Osteocyte (in vitro differentiated cells): ENCODE measurements at places on chromosomes 1 and 21.

- no peak for DNase-seq
Observed at GRCh38 chr1:246309247-246309884, 197.7 kb downstream of the SMYD3 start.

DNA sequence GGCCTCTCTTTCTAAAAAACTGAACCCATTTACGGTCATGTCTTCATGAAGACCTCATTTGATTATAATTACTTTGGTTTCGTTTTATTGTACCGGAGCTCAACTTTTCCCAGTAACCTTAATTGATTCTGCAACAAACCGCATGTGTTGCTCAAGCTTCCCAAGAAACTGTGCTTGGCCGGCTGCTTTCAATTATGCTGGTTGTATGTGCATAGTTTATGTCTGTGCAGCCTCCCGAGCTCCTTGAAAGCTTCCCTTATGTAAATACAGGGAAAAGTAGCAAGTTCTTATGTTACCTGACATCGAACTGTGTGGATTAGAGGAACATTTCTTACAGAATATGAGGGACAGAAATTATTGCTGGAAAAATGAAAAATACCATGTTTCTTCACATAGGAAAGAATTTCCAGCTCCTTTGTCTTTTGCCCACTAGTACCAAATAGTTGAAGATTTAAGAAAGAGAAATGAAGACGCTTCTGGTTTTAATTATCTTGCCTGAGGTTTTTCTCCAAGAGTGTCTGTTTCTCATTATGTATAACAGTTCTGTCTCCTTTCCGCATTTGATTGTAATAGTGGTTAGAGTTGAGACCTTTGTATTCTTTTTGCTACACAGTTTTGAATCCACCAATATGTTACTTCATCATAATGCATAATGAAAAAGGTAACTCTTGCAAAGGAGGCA, 2.1 kb downstream of the VCAM1 start:
- DNase-seq = no peak

GRCh38 chr1:13702425-13703127, 2.6 kb downstream of the PRDM2 start:
- no peak for DNase-seq

GRCh38 chr1:229339520-229339919, 3.3 kb downstream of the CCSAP start:
- no peak for DNase-seq

DNA sequence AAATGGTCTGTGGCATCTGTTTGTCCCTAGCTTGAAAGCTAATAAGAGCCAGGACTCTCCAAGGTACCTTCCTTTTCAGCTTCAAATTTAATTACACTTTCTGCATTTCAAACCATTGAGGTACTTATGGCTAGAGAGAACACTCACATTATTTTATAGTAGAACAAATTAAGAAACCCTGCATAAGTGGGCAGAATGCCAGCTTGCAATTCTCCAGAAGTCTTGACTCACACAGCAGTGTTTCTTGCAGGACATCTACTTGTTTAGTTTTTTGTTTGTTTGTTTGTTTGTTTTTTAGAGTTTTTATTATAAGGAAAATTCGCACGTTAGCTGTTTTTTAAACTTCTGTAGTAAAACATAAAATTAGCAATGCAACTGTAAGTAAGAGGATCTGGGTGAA, 397.2 kb downstream of the NEGR1 start:
- no peak for DNase-seq

DNA sequence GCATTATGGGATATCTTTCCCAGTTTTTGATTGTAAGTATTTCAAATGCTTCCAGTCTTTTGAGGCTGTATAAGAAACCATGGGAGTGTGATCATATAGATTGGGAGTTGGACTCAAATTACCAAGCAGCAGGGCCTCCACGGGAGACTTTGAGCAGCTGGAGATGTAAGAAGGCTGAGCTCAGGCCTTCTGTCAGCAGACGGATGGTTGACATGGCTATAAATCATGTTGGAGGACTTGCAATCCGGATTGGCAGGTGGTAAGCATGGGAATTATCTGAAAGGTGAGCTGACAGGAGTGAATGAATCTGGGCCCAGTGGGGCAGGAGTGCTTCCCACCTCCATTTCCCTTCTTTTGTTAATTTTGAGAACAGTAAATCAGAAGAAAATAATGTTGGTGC, 83.2 kb upstream of the PPM1J start:
- no peak for DNase-seq

DNA sequence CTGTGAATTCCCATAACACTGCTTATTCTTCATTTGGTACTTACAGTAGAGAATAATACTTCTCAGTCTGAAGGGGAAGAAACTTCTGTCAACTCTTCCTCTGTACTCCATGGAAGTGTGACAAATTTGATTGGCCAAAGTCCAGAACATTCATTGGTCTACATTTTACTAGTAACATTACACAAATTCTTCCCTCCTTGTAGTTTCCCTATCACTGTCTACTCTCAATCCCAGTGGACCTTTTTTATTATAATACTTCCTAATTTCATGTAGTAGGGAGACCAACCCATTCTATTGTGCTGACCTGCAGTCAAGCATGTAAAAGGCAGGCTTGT, 74.7 kb downstream of the ALG6 start:
- DNase-seq = no peak

DNA sequence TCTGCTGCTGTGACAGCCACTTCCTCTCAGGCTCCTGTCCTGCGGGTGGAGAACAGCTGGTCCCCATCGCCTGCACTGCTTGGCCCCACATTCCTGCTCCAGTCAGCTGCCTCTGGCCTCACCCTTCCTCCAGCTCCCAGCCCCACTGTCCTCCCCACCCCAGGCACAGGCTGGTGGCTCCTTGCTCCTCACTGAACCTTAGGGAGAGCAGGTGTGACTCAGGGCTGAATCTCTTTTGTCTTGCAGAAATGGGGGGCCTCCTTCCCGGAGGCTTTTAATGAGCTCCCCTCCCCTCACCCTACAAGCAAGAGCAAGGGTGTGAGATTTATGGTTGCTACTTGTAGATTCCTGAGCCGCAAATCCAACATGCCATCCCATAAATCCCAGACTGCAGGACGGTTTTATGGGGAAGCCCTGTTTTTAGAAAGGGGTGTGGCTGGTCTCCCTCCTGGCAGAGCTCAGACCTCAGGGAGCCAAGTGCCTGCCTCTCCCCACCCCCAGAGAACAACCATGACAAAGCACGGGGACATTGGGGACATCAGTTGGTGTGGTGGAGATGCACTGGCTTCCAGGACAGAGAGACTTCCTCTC, 15.2 kb downstream of the CDK18 start:
- DNase-seq = no peak

DNA sequence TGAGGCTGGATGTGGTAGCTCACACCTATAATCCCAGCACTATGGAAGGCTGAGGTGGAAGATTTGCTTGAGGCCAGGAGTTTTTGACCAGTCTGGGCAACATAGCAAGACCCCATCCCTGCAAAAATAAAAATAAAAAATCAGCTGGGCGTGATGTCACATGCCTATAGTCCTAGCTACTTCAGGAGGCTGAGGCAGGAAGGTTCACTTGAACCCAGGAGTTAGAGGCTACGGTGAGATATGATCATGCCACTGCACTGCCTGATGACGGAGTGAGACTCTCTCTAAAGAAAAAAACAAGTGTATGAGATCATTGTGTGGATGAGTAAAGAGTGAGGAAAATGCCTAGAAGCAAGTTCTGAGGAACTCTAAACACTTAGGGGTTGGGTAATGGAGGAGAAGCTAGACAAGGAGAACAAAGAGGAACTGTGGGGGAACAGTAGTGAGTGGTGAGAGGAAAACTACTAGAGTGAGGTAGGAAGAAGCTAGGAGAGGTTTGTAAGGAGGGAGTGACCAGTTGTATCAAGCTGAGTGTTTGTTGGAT, 17.0 kb downstream of the CLIC4 start:
- DNase-seq = no peak

GRCh38 chr1:99481391-99481996, 164.4 kb upstream of the PALMD start:
- no peak for DNase-seq

DNA sequence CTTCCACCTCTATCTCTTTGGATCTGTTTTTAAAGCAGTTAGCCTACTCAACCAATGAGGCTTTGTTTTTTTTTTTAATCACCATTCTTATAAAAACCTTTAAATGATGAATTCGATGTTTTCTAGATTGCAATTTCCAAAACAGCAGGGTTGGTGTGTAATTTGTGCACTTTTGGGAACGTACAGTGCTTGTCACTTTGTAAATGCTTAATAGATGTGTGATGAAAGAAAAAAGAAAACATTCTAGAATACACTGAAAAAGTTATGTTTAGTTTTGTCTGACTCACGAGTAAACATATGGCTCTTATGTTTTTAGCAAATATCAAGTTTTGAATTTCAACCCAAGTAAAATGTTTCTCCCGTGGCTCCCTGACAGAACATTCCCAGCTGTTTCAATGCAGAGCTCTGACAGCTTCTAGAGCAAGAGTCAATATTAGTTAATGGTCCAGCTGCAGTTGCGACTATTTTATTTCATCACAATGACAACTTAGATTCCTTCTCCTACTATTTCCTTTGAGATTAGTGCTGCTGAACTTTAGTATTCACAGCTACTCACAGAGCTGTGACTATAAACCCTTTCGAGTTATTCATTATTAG, 362.5 kb upstream of the ADAMTS5 start:
- DNase-seq = no peak

- DNase-seq = no peak
Observed at GRCh38 chr1:46131712-46132528, 509 bp downstream of the PIK3R3 start.

- DNase-seq = no peak
Observed at GRCh38 chr1:6224718-6225117, 11.0 kb downstream of the ICMT start.

GRCh38 chr1:2468041-2468472, 8.0 kb upstream of the PLCH2 start:
- DNase-seq = no peak

DNA sequence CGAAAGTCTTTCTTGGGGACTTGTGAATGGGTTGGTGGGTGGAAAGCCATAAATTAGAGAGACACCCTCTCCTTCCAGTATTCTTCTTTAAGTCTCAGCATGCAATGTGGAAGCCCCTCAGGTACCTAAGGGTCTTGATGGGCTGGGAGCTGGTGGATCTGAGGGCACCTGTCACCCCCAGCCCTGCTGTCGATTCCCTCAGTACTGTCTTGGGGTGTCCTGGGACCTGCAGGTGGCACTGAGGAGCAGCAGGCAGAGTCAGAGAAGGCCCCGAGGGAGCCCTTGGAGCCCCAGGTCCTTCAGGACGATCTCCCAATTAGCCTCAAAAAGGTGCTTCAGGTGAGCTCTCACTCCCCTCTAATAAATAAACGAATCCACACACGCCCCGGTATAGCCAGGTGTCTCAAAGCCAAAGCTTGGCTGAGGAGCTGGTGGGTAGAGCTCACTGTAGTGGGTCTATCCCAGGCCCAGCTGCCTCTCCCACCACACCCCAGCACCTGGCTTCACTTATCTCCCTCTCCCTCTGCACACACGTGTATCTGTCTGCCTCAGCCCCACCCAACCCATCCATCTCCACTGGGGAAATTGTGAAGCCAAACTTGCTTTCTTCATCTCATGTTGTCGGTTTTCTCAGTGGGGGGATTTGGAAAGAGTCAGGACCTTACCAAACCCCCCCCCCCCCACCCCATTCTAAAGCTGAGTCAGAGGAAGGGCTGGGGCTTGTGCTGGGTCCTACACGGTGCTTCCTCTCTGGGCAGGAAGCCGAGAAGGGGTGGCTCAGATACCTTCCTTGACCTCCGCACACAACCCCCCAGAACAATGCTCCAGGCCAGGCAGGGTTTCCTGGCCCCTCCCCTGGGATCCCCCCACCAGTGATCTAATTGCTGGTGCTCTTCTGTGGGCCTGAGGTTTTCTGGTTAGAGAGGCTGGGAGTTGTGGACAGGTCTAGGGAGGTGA, 1.6 kb downstream of the ADAM15 start:
- DNase-seq = no peak

GRCh38 chr1:159987186-159987585, 33.1 kb upstream of the SLAMF9 start:
- peak; percentile 30 for DNase-seq

DNA sequence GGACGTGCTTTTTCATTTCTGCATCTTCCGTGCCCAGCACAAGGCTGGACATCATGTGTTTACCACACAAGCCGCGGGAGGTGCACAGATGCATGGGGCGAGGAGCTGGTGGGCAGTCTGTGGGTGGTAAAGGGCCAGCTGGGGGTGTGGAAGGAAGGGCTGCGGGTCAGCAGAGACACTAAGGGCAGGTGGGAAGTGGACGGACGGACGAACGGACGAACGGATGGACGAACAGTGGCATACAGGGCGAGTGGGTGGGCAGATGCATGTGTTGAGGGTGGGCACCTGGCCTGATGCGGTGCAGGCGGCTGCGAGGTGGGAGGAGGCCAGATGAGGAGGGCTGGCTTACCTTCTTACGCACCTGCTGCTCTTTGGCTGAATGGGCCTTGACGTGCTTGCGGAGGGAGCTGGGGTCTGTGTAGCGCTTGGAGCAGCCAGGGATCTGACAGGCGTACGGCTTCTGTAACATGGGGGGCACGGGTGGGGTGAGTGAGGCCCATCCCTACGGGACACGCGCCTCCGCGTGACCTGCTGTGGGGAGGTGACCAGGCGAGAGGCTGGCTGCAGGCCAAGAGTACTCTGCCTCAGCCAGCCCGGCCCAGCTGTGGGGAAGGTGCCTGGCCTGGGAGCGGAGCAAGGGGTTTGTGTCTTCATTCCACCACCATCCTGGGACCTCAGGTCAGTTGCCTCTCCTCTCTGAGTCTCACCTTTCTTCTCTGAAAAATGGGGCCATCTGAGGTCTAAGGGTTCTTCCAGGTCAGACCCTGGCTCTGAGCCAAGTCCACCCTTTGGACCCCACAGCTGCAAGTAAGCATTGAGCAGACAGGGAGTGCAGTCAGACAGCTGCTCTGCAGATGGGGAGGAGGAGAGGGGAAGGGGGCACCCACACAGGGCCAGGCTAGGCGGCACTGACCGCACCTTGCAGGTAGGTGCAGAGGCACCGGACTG, 65.5 kb downstream of the DMRTB1 start:
- DNase-seq = no peak

GRCh38 chr21:42486531-42486930, 9.5 kb downstream of the RSPH1 start:
- DNase-seq = no peak

DNA sequence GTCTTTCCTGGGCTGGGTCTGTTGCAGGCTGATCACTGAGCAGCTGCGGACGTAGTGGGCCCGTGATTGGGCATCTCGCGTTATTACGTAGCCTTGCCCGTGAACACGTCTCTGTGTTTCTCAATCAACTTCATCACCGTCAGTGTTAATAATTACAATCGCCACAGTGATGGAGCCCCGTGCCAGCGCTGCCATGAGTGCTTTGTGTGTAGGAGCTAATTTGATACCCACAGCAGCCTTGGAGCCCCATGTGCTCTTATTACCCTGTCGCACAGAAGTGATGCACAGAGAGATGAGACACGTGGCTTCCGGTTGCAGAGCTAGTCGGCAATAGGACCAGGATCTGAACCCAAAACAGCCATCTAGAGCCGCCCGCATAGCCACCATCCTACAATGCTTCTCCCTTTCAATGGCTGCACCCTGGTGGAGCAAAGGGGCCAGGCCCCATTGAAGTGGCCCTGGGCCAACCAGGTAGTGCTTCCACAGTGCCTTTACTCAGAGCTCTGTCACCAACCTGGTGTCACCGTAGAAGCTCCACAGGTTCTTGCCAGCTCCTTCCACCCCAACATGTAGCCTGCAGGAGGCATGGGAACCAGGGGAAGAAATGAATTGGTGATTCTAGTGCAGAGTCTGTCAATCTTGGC, 398.5 kb upstream of the VAMP3 start:
- no peak for DNase-seq
